Naive B cell (primary cell): ENCODE measurements at places on chromosomes 1 and 21. TPM values are rescaled to one million over a fixed set of nuclear protein-coding genes. Genes with fewer than 3 reads are reported as not detected.

AMIGO1 gene
- polyA plus RNA-seq = 1.8 TPM

GRCh38 chr1:41783189-41783639, 135.5 kb downstream of the HIVEP3 start:
- H3K4me3 ChIP-seq = no peak overlapping the region
- no peaks in the 10 kb centered on the region for H3K27me3 ChIP-seq
- peak overlapping the region; percentile 53 for H3K27ac ChIP-seq
- H3K4me1 ChIP-seq = peaks cover 28% of the 10 kb centered on the region
- H3K36me3 ChIP-seq = no peaks in the 10 kb centered on the region
- DNase-seq = no peak

- H3K27me3 ChIP-seq = peaks cover 13% of the 10 kb centered on the region
- H3K4me3 ChIP-seq = peak within 1 kb of the TSS; percentile 76
- no peak within 1 kb of the TSS for H3K27ac ChIP-seq
- DNase-seq = no peak
Observed at GRCh38 chr1:16155537-16156410, at the start of gene EPHA2. Gene EPHA2, minus strand, starts transcription at chr1:16156069. Its CDS starts 137 bp downstream, at chr1:16155932.

FCGR3A gene
- polyA plus RNA-seq = 1.3 TPM

- no peaks in the 10 kb centered on the region for H3K36me3 ChIP-seq
- H3K4me3 ChIP-seq = no peak overlapping the region
- no peak overlapping the region for H3K27ac ChIP-seq
- DNase-seq = no peak
- H3K4me1 ChIP-seq = no peaks in the 10 kb centered on the region
- no peaks in the 10 kb centered on the region for H3K27me3 ChIP-seq
Observed at GRCh38 chr1:238223076-238223640, 332.4 kb upstream of the ZP4 start.

GRCh38 chr1:200314085-200314750, 95.6 kb downstream of the ZNF281 start:
- peaks cover 4% of the 10 kb centered on the region for H3K27me3 ChIP-seq
- H3K4me1 ChIP-seq = peaks cover 2% of the 10 kb centered on the region
- H3K36me3 ChIP-seq = no peaks in the 10 kb centered on the region
- no peak for DNase-seq
- H3K4me3 ChIP-seq = no peak overlapping the region
- H3K27ac ChIP-seq = no peak overlapping the region

DNA sequence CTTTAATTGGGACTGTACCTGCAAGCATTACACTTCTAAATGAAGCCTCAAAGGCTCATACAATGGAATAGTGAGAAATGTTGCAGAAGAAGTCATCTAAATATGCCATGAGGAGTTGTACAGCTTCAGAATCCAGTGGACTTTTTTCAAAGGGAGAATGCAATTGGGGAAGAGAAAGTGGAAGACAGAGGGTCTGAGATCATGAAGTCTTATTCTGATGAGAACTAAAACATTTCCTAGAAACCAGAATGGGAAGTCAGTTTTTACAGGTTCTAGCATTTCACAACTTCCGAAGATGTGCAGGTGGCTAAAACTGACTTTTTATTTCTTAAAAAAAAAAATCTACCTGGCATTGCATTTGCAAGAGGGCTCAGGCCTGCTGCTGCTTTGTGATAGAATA, 424.4 kb upstream of the RUNX1 start:
- H3K36me3 ChIP-seq = no peaks in the 10 kb centered on the region
- H3K4me1 ChIP-seq = no peaks in the 10 kb centered on the region
- DNase-seq = no peak
- H3K27ac ChIP-seq = no peak overlapping the region
- no peak overlapping the region for H3K4me3 ChIP-seq
- peaks cover 19% of the 10 kb centered on the region for H3K27me3 ChIP-seq

MROH9 gene
- polyA plus RNA-seq = not detected

GRCh38 chr1:177181631-177182291, 11.0 kb downstream of the BRINP2 start:
- peaks cover 16% of the 10 kb centered on the region for H3K4me1 ChIP-seq
- H3K4me3 ChIP-seq = peak overlapping the region; percentile 54

AKT3 gene
- 3.5 TPM for polyA plus RNA-seq

DNA sequence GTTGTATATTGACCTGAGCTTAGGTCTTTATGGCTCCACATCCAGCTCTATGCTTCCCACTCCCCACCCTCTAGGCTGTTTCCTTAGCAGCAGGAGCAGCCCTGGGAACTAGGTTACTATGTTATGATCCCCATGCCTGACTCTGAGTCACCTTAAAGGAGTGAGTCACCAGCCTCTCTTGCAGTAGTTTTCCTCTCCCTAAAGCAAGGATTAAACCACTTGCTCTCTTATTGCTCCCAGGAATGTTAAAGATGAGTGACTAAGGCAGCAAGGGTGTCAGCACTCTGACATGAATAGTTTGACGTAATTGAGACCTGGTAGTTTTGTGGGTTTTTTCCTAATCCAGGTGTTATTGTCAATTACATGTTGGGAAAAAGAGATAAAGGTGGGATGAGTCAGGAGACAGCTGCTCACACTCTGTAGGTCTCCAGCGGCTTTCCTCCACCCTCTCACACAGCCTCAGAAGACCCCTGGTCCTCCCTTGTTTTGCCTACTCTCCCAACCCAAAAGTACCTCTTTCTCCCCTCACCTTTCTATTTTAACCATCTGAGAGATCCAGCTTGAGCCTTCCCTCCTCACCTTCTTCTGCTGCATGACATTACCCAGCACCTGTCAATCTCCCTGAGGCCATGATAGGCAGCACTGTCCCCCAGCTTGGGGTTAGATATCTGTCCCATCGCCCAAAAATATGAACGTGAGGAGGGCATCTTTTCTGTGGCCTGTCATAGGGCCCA, 369.1 kb upstream of the VAMP3 start:
- no peak for DNase-seq
- no peaks in the 10 kb centered on the region for H3K36me3 ChIP-seq
- no peaks in the 10 kb centered on the region for H3K4me1 ChIP-seq
- no peak overlapping the region for H3K27ac ChIP-seq

UBL4B gene
- polyA plus RNA-seq = not detected

DNA sequence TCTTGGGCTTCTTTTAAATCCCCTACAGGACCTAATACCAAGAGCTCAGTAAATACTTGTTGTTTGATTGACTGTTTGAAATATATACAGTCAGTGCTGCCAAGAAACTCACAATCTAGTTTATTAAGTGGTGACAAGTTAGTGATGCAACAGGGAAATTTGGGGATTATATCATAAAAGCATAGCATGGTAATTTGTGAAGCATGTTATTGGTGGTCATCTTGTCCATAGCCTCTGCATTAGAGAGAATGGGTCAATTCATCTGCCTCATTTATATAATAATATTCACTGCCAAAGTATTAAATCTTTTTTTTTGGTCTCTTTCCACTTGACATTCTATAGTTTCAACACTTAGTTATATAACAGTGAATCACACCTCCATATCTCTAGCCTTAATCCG, 138.2 kb upstream of the SPAG17 start:
- DNase-seq = no peak
- H3K4me3 ChIP-seq = no peak overlapping the region
- H3K4me1 ChIP-seq = no peaks in the 10 kb centered on the region
- H3K27me3 ChIP-seq = no peaks in the 10 kb centered on the region
- H3K27ac ChIP-seq = no peak overlapping the region

ERG gene
- polyA plus RNA-seq = not detected

ESRRG gene
- polyA plus RNA-seq = not detected

DNA sequence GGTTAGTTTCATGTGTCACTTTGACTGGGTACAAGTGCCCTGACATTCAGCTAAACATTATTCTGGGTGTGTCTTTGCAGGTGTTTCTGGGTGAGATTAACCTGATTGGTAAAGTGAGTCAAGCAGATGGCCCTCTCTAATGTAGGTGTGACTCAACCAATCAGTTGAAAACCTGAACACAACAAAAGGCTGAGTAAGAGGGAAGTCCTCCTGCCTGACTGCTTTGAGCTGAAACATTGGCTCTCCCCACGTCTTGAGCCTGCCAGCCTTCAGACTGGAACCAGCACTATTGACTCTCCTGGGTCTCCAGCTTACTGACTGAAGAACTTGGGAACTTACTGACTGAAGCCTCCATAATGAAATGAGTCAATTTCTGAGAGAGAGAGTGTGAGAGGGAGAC, 70.0 kb upstream of the C21orf91 start:
- no peaks in the 10 kb centered on the region for H3K27me3 ChIP-seq
- H3K27ac ChIP-seq = no peak overlapping the region
- no peak for DNase-seq
- no peak overlapping the region for H3K4me3 ChIP-seq

SLC2A5 gene
- polyA plus RNA-seq = 24.8 TPM

MROH7 gene
- polyA plus RNA-seq = not detected

CR1L gene
- not detected for polyA plus RNA-seq

CRNN gene
- not detected for polyA plus RNA-seq

GRCh38 chr1:203316626-203317093, 11.3 kb downstream of the BTG2 start:
- H3K27ac ChIP-seq = peak overlapping the region; percentile 15
- no peak overlapping the region for H3K4me3 ChIP-seq
- no peak for DNase-seq
- peaks cover 64% of the 10 kb centered on the region for H3K4me1 ChIP-seq

OR2L2 gene
- polyA plus RNA-seq = 0.82 TPM

- H3K36me3 ChIP-seq = peaks cover 38% of the 10 kb centered on the region
- peaks cover 25% of the 10 kb centered on the region for H3K27me3 ChIP-seq
Observed at GRCh38 chr1:247228133-247228532, 27.7 kb upstream of the VN1R5 start.

GRCh38 chr1:38028671-38029070, 16.1 kb downstream of the UTP11 start:
- H3K36me3 ChIP-seq = no peaks in the 10 kb centered on the region
- no peak for DNase-seq
- no peak overlapping the region for H3K27ac ChIP-seq
- peaks cover 6% of the 10 kb centered on the region for H3K27me3 ChIP-seq

DNA sequence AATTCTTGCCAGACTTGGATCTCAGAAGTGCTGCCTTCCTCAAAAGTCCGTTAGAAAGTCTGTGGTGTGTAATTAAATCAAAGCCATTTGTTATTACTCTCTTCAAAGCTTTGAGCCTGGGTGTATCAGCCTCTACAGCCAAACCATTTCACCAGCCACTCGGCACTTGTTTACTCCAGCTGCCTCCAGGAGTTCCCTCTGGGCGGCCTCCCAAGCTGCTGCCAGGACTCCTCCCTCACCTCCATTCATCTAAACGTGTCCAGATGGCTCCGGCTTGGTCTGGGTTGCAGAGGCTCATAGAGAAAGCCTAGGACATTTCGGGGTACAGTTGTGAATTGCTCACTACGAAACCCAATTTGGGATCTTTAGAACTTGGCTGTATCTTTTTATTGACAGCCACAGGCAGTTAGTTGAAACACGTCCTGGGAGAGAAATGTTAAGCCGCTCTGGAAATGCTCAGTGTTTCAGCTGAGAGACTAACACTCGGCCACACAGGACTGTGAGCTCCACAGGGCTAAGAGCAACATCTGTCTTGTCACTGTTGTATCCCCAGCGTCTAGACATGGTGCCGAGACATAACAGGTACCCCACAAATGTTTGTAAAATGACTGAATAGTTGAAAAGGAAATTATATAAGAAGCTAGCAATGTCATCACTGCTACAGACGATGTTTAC, 116.9 kb upstream of the NGF start:
- H3K27me3 ChIP-seq = no peaks in the 10 kb centered on the region
- H3K4me1 ChIP-seq = no peaks in the 10 kb centered on the region
- DNase-seq = no peak
- H3K4me3 ChIP-seq = no peak overlapping the region
- no peak overlapping the region for H3K27ac ChIP-seq

TTC34 gene
- polyA plus RNA-seq = 0.08 TPM

DNA sequence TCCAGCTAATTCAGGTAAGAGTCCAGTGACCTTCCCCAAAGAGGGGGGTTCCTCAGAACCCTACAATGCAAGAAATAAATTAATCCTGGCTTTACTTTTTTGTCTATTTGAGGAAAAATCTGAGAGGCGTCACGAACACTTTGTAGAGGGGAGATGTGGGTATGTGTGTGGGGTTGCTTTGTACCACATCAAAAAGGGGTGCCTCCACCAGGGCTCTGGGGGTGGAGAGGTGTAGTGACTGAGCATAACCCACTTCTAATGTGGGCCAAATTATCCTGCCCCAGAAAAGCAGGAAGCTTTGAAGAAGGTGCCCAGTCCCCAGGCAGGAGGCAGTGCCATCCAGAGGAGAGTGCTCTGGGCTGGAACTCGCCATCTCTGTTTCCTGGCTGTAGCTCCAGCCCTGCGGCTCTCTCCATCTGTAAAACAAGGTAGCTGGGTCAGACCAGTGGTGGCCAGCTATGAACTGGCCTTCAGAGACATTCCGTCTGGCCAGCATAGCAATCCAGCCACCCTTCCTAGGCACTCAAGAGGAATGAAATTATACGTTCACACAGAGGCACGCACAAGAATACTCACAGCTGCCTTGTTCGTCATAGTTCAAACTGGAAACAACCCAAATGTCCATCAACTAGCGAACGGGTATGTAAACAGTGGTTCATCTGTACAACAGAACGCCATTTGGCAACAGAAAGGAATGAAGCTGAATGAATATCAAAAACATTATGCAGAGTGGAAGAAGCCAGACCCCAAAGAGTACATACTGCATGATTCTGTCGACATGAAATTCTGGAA, 45.4 kb upstream of the TNFRSF1B start:
- no peak for DNase-seq
- H3K27me3 ChIP-seq = peaks cover 4% of the 10 kb centered on the region
- peaks cover 18% of the 10 kb centered on the region for H3K4me1 ChIP-seq
- H3K36me3 ChIP-seq = no peaks in the 10 kb centered on the region
- no peak overlapping the region for H3K4me3 ChIP-seq
- H3K27ac ChIP-seq = no peak overlapping the region

PTPRF gene
- polyA plus RNA-seq = 2.3 TPM

PRR9 gene
- not detected for polyA plus RNA-seq

DNA sequence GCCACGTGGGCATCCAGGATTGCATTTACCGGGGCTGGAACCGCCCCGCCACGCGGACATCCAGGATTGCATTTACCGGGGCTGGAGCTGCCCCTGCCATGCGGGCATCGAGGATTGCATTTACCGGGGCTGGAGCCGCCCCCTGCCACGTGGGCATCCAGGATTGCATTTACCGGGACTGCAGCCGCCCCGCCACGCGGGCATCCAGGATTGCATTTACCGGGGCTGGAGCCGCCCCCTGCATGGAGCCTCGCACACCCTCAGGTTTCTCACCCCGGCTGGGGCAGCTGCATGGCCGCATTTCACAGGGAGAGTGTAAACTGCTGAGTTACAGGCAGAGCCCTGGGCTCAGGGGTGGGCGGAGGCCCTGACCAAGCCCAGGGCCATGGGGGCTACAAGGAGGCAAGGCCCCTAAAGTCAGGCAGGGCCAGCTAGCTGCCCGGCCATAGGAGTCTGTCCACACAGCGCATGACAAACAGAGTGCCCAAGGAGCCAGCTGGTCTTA, 166.8 kb upstream of the ARHGEF16 start:
- no peaks in the 10 kb centered on the region for H3K36me3 ChIP-seq
- DNase-seq = no peak
- H3K27ac ChIP-seq = no peak overlapping the region
- no peaks in the 10 kb centered on the region for H3K4me1 ChIP-seq
